Central memory CD4-positive, alpha-beta T cell (primary cell): ENCODE measurements at places on chromosomes 12 and 14.

GRCh38 chr12:47649381-47649780 lies 56.4 kb downstream of the RPAP3 start:
- no peak for DNase-seq

- no peak for DNase-seq
These were observed 82.1 kb downstream of the B4GALNT3 start for GRCh38 chr12:541676-542324.

- no peak for DNase-seq
These were observed 115.5 kb downstream of the KIF26A start for GRCh38 chr14:104253901-104254353.

GRCh38 chr14:103304706-103305105 lies 29.3 kb upstream of the EIF5 start:
- no peak for DNase-seq

- DNase-seq = peak; percentile 32
These were observed at the start of gene KIF5A for GRCh38 chr12:57549909-57550640. TSS of gene KIF5A (plus strand) at chr12:57550044. CDS start at chr12:57550272, 228 bp downstream.

GRCh38 chr12:57146961-57147944 lies at the start of gene LRP1-AS:
TSS of gene LRP1-AS (minus strand) at chr12:57147619.
- DNase-seq = no peak

DNA sequence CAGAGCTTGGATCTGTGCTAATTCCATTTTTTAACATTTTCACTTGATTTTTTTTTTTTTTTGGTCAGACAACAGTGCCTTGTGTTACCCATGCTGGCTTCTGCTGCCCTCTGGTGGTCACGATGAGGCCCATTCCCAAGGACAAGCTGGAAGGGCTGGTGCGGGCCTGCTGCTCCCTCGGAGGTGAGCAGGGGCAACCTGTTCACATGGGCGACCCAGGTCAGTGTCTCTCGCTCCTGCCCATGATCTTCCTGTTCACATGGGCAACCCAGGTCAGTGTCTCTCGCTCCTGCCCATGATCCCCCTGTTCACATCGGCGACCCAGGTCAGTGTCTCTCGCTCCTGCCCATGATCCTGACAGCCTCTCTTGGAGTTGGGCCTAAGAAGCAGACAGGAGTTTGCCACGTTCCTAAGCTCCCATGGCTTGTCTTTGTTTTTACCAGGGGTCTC lies 59.4 kb downstream of the DGLUCY start:
- peak; percentile 67 for DNase-seq

DNA sequence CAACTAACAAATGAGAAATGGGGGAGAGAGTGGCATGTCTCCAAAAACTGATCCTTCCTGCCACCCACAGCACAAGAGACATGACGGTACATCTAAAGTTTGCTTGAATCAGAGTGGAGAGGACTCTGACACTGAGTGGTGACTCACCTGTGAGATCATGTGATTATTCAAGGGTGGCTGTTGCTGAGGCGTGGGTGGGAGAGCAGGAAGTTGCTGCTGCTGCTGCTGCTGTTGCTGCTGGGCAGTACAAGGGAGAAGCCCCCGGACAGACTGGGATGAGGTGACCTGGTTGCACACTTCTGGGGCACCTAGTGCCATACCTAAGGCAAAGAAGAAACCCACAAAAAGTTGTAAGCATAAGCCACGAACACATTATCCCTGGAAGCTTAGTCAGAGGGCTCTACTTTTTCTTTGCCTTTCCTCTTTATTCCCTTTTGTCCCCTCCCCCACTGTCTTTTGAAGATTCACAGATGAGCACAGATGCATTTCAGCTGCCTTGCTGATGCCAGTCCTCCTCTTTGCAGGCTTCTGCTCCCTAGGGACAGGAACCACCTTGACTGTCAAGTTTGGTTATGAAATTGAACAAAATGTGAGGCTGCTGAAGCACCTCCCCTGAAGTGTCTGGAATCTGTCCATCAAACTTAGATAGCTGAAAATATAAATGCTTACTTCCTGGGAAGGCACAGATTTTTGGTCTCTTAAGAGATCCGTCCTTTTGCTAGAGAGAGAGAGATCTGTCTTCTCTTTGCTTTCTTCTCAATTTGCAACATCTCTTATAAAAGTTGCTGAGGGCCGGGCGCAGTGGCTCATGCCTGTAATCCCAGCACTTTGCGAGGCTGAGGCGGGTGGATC lies 29.4 kb upstream of the STAC3 start:
- peak; percentile 59 for DNase-seq

- DNase-seq = no peak
These were observed 117.1 kb upstream of the NCOR2 start for GRCh38 chr12:124684496-124684895.

DNA sequence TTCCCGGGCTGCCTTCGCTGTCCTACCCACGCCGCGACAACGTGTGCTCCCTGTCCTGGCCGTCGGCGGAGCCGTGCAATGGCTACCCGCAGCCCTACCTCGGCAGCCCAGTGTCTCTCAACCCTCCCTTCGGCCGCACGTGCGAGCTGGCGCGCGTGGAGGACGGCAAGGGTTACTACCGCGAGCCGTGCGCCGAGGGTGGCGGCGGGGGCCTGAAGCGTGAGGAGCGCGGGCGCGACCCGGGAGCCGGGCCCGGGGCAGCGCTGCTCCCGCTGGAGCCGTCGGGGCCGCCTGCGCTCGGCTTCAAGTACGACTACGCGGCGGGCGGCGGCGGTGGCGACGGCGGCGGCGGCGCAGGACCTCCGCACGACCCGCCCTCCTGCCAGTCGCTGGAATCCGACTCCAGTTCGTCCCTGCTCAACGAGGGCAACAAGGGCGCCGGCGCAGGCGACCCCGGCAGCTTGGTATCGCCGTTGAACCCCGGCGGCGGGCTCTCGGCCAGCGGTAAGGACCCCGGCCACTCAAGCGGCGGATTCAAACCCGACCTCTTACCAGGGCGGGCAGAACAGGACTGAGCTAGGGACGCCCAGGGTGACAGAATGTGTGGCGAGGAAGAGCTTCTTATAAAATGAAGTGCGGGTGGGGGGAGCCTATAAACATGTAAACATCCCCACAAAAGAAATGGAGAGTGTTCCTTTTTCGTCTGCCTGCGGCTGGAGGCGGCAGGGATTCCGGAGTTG lies 503 bp downstream of the HOXC12 start:
- no peak for DNase-seq

DNA sequence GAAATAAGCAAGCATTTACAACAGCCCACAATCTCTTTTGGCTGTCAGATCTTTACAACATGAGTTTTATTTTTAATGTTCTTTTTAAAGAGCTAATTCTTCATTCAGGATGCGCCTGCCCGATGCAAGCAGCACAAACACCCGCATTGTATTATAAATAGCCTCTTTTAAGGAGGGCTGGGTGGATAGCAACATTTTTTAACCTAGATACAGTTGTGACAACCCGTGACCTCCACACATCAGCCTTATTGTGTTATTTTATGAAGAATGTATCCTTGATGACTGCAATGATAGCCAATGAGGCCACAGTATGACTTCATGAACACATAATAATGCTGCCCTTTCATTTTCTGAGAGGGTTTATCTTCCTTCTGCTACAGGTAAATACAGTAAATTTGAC lies 173.7 kb downstream of the FOXN3 start:
- DNase-seq = no peak

- DNase-seq = no peak
These were observed 38.0 kb upstream of the NUDT4 start for GRCh38 chr12:93339695-93340094.

DNA sequence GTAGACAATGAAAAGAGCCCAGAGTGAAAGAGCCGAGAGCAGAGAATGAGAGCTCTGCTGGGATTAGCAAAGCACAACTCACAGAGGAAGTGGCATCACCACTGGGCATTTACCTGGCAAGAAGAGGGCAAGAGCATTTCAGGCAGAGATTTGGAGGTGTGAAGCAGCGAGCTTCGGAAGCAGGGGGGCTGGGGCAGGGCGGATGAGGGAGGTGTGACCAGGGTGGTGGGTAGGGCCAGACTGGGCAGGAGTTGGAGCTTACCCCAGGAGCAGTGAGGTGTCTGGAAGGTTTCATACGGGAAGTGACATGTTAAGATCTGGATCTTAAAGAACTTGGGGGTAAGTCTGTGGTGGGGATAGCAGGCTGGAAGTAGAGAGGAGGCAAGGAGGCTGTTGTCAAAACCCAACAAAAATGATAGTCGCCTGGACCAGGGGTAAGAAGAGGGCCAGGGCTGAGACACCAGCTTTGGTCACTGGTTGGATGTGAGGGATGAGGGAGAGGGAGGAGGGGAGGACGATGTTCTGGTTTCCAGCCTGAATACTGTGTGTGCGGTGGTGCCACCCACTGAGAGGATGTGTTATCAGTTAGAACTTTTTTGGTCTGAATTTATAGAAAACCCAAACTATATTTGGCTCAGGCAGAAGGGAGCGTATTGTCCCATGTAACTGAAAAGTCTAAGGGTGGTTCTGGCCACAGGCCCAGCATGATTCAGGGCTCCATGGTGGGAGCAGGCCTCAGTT lies 5.2 kb downstream of the SMIM41 start:
- DNase-seq = no peak

DNA sequence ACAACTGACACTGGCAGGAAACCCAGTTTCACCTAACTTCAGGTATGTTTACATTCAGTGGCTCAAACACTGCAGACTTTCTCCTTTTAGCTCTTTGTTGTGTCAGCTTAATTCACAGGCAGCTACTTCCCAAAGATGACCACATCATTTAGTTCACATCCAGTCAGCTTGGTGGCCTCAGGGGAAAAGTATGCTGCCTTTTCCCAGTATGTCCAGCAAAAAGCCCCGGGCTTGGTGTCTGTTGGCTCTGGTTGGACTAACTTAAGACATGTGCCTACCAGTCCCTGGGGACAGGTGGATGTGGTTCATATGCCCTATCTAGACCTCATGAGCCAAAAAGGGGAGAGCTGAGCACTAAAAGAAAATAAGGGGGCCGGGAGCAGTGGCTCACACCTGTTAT lies 56.4 kb downstream of the GOLGA5 start:
- DNase-seq = no peak

DNA sequence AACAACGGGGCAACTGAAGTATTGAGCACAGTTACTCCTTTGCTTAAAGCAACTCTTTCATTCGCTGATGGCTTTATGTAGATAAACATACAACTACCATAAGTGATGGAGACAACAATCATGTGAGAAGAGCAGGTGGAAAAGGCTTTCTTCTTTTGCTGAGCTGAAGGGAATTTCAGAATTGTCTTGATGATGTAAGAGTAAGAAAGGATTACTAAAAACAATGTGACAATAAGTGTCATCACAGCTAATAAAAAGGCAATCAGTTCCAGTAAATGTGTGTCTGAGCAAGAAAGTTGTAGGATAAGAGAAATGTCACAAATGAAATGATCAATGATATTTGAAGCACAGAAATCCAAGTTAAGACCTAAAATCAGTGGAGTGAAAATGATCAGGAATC lies 647 bp downstream of the OR6C70 start:
- DNase-seq = no peak

GRCh38 chr12:19530637-19531023 lies 91.3 kb downstream of the AEBP2 start:
- no peak for DNase-seq

- DNase-seq = no peak
These were observed 219.8 kb upstream of the CDKN3 start for GRCh38 chr14:54177019-54177418.

GRCh38 chr12:53956251-53956887 lies 1.7 kb downstream of the HOXC12 start:
- DNase-seq = no peak

DNA sequence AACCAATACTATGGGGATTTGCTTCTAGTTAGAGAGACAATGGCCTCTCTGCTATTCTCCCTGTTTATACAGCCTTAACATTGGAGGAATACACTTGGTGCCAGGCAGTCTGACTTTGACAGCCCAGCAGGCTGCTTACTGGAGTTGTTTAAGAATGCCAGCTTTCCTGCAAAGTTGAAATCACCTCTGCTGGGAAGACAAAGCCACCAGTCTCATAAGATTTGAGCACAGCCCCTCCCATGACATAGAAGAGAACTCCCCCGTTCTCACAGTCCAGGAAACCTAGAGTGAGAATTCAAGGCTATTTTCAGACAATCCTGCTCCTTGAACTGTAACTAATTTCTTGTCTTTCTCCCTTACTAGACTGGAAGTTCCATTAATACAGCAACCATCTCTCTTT lies 21.1 kb upstream of the CATSPERB start:
- no peak for DNase-seq

DNA sequence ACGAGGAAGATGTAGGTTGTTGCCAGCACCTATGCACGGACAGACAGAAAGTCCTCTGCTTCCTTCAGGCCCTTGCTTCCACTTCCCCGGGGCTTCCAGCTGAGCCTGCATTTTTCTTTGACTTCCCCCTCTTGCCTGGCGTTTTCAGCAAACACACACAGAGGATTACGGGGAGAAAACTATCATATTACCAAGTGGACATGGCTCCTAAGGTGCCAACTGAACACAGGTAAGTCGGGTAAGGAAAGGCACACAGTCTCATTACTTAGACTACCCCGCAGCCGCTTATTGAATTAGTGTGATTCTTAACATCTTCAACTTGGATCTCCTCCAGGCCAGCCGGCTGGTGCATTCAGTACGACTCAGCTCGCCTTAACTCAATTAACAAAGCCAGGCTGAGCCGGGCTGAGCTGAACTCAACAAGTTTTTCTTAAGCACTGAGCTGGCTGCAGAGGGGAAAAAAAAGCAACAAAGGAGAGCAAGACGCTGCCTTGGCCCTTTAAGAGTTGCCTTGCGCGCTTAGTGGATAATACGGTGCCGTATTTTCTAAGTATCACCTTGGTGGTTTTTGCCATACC lies 19.2 kb upstream of the MAP1LC3B2 start:
- DNase-seq = no peak

GRCh38 chr12:119179335-119180021 lies 747 bp downstream of the HSPB8 start:
- no peak for DNase-seq

GRCh38 chr12:29547864-29548263 lies 50.4 kb upstream of the OVCH1 start:
- no peak for DNase-seq

DNA sequence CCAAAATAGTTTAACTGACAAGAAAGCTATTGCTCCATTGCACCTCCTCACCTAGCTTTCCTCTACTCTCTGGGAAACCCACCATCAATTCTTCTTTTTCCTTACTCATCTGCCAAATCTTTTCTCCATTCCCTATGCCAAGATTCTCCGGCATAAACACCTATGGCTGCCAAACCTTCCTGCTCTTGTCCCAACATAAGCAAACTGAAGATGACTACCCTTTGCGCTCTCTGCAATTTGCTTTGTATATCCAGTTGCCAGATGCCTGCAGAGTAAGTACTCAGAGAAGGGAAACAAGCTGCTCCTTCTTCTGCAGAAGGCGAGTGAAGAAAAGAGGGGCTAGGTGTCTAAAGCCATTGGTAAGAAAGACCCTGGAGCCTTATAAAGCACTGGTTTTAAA lies 11.5 kb downstream of the PTGER2 start:
- DNase-seq = no peak

GRCh38 chr12:19220205-19220604 lies 90.7 kb downstream of the PLEKHA5 start:
- DNase-seq = no peak
